Thoracic aorta (tissue), 2 donors: ENCODE measurements at places on chromosomes 3 and 15. TPM values are rescaled to one million over a fixed set of nuclear protein-coding genes. Genes with fewer than 3 reads are reported as not detected.

DNA sequence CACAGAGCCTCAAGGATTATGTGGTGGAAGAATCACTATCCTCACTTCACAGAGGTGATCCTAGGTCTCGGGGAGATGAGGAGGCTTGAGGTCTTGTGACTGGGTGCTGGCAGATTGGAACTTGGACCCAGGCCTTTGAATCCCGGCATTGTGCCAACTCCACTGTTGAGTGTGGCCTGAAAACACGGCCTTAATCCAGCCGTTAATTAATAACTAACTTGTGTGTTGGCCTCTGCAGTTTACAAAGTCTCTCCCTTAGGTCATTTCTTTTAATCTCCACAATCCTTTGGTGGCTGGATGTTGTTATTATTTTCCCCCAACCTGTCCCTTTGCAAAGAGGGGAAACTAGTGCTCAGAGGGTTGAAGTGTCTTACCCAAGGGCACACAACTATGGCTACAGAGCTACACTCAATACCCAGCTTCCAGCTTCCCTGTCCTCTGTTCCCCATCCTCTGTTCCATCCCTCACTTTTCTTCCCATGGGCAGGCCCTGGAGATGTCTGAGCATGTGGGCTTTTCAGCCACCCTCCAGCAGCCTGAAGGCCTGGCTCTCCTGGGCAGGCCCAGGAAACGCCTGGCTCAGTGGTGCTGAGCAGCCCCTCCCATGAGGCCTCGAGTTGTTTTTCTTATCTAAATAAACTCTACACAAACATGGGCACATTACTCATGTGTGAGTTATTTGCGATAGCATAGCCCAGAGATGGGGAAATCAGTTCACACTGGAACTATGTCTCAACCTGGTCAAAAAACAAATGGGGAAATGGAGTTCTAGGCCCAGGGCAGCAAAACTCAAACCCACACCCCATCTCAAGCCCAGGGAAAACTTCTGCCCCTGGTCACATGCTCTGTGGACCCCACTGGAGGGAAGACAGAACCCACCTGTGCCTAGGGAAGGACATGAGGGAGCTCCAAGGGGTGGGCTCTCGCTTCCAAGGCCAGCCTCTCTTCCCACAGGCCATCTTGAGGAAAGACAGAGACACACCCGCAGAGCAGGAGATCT lies 16.8 kb upstream of the SMAD3 start:
- no peak for DNase-seq

GRCh38 chr15:61629269-61629668 lies 400.2 kb upstream of the RORA start:
- DNase-seq: no peak

GRCh38 chr3:46006238-46007032 lies 10.8 kb upstream of the FYCO1 start:
- no peak for DNase-seq

DNA sequence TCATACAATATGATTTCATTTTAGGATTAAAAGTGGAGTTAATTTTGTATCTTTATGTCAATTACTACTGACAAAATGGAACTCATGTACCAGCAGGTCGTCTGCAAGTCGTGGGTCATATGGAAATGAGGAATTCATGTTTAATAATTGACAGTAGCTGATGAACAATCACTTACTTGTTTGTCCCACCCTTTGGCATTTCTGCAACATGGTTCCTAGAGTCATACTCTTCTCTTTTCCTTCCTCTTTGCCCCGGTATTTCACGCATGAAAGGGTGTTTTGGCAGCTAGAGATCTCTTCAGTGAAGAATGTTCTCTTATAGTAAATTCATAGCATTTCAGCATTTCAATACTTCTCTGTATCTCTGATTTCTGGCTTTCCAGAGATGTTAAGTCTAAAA lies 133.3 kb upstream of the SLC24A5 start:
- no peak for DNase-seq

DNA sequence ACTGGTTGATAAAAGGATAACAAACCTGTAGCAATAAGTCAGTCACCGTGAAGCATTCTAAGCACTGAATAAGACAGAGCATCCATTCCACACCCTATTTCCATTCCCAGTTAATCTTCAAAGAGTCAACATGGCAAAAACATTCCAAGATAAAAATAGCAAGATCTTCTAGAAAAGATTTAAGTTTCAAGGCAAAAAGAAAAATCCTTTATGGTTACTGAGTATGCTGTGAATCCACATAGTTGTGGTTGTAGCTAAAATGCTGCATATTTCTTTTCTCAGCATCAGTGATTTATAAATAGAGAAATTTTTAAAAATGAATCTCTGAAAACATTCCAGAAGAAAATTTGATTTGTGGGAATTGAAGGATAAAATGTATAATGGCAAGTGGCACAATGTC lies 21.1 kb downstream of the GAP43 start:
- no peak for DNase-seq

LRRC58 gene
- 27.9 TPM for total RNA-seq

SLCO3A1 gene
- 16.5 TPM for total RNA-seq

PP2D1 gene
- not detected for total RNA-seq
